ENCODE measurements at places on chromosomes 11 and 22.

DNA sequence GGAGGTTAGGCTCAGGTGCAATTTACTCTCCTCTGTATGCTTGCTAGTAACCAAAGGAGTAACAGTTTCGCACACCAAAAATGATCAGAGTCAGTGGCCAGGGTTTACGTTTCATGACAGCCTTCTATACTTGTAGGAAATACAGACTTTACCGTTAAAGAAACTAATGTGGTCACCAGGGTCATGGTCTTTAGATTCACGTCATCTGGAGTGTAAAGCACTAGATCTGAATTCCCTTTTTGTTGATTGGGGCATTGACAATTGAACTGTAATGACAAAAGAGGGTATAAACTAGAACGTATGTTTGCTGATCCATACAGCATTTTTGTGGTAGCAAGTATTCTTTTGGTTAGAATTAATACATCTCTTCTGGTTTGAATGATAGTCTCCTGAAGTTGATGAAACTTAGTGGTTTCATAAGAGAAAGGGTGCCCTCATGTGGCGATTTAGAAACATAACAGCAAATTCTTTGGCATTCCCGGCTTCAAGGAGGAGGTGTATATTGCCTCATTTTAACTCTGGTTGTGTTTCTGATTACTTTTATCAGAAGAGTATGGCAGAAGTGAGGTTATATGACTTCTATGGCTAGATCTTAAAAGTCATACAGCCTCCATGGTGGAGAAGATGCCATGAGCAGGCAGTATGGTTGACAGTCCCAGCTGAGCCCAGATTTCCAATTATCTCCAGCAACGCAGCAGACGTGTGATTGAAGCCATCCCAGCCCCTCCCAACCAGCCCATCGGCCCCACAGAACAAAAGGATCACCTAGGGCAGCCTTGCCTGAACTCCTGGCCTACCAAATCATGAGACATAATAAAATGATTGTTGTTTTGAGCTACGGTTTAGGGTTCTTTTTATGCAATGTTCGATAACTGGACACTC is 35.1 kb downstream of the MMP7 start:
- DNase-seq = peak; percentile 77

DNA sequence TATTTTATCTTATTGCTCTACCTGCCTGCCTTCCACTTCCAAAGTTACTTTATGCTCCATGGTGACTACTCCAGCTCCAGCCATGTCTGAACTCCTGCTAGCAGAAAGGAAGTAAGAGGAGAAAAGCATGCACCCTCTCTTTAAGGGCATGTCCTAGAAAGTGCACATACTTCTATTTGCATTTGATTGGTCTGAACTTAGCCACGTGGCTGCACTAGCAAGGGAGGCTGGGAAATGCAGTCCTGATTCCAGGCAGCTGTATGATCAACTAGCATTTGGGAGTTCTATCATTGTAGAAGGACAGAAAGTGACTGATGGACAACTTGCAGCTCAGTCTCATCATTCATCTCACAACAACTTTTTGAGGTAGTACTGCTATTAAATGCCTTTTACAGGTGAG is 515.7 kb downstream of the BUD13 start:
- no peak for DNase-seq

GRCh38 chr11:6703247-6704063 is 20.3 kb upstream of the MRPL17 start:
- peak; percentile 50 for DNase-seq

DNA sequence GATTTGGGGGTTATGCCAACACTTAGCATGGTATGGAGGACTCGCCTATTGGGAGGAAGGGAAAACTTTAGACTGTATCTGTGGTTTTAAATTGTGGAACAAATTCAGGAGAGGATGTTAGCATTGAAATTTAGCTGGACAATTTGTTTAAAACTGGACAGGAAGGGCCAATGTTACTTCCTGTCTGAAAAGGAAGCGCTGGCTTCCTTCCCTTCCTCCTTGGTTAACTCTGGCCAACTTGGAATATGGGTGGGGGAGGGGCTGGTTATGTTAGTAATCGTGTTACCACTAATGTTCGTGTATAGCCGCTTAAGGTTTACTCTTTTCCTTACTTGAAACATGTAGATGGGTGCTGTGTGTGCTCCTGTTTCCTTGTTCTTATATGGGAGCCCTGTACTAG is 13.9 kb downstream of the CTNND1 start:
- DNase-seq = no peak

- DNase-seq = no peak
These were observed 32.9 kb upstream of the CD5 start for GRCh38 chr11:61069427-61069826.

GRCh38 chr11:74123008-74123448 is 47.8 kb downstream of the C2CD3 start:
- no peak for DNase-seq

DNA sequence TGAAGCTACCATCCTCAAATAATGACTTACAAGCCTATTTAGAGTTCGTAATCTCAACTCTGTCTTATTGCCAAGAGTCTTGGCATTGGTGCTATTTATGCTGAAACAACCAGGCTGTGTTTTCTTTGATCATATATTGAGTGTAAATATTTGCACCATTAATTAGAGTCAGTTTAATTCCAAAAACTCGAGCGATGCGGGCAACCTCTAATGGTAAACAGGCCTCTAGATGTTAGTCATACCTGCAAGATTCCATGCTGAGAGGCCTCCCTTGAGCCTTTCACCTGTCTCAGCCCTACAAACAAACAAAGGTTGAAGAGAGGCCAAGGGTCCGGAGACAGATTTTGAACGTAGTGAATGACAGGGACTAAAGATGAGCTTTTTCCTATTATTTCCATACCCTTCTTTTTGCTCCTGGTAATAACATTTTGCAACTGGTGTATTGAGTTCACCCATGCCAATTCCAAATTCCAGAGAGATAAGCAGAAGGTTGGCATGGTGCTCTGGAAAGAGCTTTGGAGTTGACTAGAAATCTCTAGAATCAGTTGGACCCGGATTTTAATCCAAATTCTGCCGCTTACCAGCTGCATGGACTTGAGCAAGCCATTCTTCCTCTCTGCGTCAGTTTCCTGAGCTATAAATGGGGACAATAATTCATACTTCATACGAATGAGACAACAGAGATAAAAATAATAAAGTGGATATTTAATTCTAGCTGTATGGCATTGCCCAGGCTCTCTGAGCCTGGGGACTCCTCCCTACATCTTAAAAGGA is 99.1 kb upstream of the ANO1 start:
- no peak for DNase-seq

GRCh38 chr11:86559311-86559945 is 113.0 kb downstream of the ME3 start:
- no peak for DNase-seq

DNA sequence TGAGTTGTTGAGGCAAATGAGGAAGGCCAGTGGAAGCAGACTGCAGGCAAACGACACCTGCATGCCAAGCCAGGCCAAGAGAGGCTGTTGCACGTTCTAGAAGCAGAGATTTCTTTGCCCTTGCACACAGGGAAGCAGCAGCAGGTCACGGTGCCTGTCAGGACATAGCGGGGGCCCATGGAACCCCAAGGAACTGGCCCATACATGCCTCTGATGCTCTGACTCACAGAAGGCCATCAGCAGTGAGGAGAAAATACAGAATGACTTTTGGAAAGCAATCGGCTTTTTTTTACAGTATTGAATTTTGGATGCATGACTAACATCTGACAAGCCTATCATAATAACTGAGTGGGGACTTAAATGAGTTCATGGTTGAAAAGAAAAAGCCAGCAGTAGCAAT is 123.9 kb downstream of the MPPED1 start:
- no peak for DNase-seq

DNA sequence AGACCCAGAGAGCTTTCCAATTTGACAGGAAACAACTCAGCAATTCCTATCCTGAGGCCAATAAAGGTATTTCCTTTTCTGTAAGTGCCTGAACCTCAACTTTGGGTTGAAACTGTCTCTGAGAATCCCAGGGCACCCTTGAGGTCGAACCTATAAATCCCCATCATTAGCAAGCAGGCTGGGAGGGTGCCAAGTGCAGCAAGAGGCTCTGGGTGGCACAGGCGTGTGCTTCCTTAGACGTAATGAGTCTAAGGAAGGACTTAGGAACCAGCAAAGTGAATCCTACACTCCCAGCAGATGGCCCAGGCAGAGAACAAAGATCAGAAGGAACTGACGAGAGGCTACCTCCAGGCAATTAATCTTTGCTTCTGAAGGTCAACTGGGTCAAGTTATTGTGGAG is 234.3 kb upstream of the NARS2 start:
- DNase-seq = no peak

GRCh38 chr11:75790986-75791385 is 22.4 kb downstream of the DGAT2 start:
- no peak for DNase-seq
